ENCODE measurements at places on chromosomes 5 and 9. TPM values are rescaled to one million over a fixed set of nuclear protein-coding genes. Genes with fewer than 3 reads are reported as not detected.

GRCh38 chr5:14185326-14186058 lies 42.4 kb downstream of the TRIO start:
- no peak for DNase-seq

The REEP2 gene
- 40.2 TPM for total RNA-seq

- DNase-seq = no peak
Measured at GRCh38 chr9:127225801-127226625, 38.6 kb upstream of the GARNL3 start.

The GOLGA1 gene
- 9.6 TPM for total RNA-seq
